Upper lobe of right lung (tissue), 1 donor: ENCODE measurements at places on chromosomes 5 and 9. TPM values are rescaled to one million over a fixed set of nuclear protein-coding genes. Genes with fewer than 3 reads are reported as not detected.

The FOXD4 gene
- total RNA-seq = 0.75 TPM

The PCDHB13 gene
- total RNA-seq = 3.2 TPM

DNA sequence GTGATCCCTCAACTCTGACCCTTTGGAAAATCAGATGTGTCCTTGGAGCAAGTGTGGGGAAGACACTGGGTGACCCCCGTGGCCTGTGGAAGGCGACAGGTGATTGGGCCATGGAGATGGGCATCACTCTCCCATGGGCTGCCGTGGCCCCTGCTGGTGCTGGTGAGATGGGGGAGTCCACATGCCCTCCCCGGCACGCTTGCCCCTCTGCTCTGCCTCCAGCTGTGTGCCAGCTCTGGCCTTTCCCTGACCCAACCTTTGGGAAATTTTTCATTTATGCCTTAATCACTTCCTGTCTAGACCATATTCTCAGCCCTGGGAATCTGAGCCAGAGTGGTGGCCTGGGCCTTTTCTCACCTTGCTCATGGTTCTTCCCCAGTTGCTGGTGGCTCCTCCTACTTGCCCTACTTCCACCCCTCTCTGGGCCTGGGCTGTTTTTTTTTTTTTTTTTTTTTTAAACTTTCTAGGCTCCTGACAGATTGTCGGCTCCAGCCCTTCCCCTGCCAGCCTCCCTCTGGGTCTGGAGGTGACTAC lies 56.6 kb downstream of the RGS3 start:
- no peak for DNase-seq

DNA sequence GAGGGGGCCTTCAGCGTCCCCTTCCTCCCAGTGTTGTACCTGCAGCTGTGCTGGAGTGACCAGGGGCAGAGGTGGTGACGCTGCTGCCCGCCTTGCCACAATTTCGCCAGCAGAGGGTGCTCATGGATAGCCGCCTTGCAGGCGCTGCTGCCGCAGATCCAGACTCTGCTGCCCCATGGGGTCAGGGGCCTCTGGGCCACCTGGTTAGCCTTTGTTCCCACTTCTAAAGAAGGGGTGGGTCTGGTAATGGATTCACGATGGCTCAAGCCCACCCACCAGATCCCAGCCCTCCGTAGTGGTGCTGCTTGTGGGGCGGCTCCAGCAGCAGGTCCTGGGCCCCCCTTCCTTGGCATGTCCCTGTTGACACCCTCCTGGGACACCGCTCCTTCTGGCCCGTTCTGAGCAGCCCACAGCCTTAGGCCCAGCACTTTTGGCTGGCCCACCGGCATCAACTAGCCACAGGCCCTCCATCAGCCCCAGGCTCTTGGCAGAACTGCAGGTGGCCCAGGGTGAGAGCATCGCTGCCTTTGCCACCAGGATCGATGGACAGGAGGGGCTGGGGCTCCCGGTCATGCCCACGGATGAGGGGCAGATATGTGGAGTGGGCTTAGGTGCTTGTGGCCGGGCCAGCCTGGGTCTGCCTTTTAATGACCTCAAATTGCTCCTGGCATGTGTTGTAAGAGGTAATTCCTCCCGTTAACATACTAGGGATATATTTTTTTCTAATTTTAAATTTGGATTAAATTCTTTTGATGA lies 57.2 kb downstream of the COL5A1 start:
- DNase-seq = peak; percentile 84

DNA sequence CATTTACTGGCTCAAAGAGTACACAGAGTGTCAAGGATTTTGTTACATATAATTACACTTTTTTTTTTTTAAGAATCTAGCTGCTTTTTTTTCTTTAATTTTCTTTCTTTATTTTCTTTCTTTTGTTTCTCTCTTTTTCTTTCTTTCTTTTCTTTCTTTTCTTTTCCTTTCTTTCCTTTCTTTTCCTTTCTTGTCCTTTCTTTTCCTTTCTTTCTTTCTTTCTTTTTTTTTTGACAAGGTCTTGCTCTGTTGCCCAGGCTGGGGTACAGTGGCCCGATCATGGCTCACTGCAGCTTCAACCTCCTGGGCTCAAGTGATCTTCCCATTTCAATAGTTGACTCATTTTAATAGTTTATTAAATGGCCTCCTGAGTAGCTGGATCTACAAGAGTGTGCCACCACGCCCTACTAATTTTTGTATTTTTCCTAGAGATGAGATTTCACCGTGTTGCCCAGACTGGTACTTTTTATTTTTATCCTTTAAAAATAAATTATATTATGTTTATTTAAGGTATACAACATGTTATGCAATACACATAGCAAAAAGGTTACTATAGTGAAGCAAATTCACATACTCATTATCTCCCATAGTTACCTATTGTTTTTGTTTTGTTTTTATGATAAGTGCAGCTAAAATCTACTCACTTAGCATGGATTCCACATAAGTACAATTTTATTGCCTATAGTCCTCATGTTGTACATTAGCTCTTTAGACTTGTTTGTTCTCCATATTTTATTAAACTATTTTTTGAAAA lies 381.5 kb upstream of the KLF4 start:
- DNase-seq = no peak

GRCh38 chr5:154813736-154814135 lies 36.7 kb downstream of the FAXDC2 start:
- no peak for DNase-seq

DNA sequence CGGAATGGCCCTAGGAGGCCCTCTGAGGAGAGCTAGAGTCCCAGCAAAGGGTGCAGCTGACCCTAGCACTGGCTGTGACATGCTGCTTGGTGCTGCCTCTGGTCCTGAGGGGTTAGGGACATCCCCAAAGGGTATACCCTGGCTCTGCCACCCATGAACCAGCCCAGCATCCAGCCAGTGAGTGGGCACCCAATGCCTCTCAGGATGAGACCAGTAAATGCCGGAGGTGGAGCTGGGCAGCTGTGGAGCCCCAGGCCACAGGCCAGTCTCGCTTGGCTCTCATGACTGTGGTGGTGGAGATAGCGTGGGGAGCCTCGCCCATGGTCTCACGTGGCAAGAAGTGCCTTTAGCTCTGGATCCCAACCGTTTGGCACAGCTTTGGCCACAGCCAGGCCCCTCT lies 3.7 kb upstream of the CEL start:
- no peak for DNase-seq

- DNase-seq = no peak
Observed at GRCh38 chr9:18601956-18602355, 128.0 kb downstream of the ADAMTSL1 start.
